ENCODE measurements at places on chromosomes 1 and 21. TPM values are rescaled to one million over a fixed set of nuclear protein-coding genes. Genes with fewer than 3 reads are reported as not detected.

TRIM17 gene
- 0.16 TPM for total RNA-seq

OR2L5 gene
- not detected for total RNA-seq

PLA2G5 gene
- not detected for total RNA-seq

CACHD1 gene
- 6.6 TPM for total RNA-seq

DTL gene
- total RNA-seq = 19.4 TPM

HNRNPCL4 gene
- total RNA-seq = not detected

FAM3B gene
- not detected for total RNA-seq

SLC45A1 gene
- total RNA-seq = 0.98 TPM

All from mesangial cell (primary cell).